ENCODE measurements at places on chromosomes 16 and 17.

GRCh38 chr16:4701791-4702465 is 8.6 kb downstream of the NUDT16L1 start:
- no peak for DNase-seq

DNA sequence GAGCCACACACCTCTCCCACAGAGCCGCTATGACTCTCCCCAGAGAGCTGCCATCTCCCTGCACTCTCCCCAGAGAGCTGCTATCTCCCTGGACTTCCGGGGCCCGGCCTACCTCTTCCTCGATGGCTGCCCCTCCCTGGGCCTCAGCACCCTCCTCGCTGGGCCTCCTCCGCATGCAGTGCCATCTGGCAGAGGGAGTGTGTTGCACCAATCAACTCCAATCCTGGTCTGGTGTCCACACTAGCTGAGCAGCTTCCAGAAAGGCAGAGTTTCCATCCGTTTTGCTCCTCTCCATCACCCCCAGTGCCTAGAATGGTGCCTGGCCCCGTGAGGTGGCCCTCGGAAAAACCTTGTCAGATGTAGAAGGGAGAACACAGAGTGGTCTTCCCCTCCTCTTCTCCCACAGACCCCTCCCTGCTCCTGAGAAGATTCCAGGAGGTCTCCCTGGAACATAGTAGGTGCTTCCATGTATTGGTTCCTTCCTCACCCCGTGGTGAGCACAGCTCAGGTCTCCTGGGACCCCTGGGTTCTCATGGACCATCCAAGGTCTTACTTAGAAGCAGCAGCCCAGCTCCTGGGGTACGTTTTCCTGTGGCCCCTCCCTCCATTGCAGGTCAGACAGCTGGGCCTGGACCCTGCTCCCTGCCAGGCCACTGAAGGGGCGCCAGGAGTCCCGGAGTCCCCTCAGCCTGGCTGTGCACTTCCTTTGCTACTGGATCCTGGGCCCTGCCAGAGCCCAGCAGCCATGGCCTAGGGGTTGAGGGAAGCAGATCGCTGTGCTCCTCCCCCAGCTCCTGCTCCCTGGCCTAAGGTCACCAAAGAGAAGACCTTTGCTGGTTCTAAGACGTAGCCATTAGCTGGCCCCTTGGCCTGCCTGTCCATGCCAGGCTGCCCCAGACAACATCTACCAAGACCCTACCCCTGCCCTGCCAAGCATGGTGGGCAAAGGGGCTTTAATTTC is 233.8 kb upstream of the GSE1 start:
- no peak for DNase-seq

- DNase-seq: no peak
Observed at GRCh38 chr16:69581297-69581696, 15.5 kb downstream of the NFAT5 start.

DNA sequence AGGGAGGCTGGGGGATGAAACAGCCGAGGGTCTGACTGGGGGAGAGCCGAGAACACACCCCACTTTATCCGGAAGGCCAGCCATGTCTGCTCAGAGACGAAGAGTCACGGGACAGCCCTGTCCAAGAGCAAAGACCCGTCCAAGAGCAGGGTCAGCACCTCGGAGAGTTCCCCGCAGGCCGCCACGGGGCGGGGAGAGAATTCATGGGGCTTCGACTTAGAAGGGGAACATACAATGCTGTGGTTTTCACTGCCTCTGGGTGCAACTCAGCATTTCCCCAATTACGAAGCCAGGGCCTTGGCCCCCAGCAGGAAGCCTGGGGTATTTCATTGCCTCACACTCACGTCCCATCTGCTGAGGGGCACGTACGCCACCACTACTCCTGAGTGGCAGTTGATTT is 59.3 kb downstream of the JPH3 start:
- DNase-seq: peak; percentile 2

DNA sequence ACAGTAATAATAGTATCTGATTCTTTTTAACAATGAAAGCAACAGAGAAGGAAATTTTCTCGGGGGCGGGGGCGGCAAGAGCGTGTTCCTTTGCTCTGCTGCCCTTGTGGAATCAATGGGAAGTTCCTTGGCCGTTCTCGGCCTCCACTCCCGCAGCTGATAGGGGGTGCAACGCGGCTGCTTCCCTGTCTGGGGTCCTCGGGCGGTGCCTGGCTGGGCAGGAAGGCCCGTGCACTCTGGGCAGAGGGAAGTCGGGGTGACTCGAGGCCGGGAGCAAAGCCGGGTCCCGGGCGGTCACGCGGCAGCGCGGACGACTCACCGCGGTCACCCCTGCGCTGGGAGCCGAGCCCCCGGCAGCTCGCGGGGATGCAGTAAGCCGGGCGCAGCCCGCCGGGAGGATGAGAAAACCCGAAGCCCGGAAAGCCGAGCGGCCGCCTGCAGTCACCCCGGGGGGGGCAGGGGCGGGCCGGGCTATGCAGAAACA is 2.5 kb downstream of the TUBB3 start:
- no peak for DNase-seq

- no peak for DNase-seq
Observed at GRCh38 chr17:82463925-82464566, 5.5 kb downstream of the NARF start.

GRCh38 chr17:28760601-28761562 is 17.1 kb downstream of the TRAF4 start:
- DNase-seq: no peak

- DNase-seq: no peak
Observed at GRCh38 chr17:21455761-21456160, 79.6 kb downstream of the KCNJ12 start.

DNA sequence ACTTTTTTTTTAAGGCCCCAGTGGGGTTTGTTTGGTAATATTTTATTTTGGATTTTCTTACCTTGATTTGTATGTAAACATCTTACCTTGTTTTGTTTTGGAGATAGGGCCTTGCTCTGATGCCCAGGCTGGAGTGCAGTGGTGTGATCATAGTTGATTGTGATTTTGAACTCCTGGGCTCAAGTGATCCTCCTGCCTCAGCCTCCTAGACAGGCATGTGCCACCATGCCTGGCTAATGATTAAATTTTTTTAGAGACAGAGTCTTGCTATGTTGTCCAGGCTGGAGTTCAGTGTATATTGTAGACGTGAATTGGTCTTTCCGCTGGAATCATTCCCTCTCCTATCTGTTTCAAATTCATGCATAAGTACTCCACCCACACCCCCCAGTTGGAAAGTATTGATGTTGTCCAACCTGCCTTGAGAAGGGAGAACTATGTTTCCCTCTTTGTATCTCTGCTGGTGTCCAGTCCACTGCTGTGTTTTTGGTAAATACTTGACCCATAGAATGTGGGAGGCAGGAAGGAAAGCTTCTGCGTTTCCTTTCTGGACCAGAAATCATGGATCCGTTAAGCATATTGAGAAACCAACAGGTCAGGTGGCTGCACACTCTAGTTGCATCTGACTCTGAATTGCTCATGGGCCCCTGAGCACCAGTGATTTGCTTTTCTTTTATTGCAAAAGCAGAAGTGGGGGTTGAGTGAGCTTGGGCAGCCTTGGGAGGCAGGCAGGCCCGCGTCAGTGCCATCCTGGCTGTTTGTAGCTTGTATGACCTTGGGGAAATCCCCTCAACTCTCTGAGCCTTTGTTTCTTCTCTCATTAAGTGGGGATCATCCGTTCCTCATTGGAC is 25.0 kb downstream of the RMI2 start:
- no peak for DNase-seq

DNA sequence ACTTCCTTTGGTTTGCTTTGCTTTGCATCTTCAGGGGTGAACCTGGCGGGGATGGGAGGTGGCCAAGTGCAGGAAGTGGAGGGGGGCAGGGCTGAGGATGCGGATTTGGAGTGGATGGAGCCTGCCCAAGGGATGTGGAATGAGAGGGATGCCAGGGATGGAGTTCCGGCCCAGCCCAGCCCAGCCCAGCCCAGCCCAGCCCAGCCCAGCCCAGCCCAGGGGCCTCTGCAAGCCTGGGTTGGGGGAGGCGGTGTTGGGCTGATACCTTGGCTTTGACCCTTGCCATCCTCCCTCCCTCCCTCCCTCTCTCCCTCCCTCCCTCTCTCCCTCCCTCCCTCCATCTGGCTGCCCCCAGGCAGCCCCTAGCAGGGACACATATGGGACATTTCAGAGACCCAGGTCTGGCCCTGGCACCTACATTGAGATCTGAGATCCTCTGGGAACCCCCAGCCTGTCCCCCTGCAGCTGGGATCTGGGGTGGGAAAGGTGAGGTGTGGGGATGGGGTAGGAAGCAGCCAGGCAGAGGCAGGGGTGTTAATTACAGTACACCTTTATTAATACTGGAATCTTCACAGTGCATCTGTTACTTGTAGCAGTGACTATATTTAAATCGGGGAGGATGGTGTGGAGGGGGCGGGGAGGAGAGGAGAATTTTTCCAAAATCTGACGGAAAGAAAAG is 14.5 kb downstream of the IL34 start:
- no peak for DNase-seq

- no peak for DNase-seq
Observed at GRCh38 chr17:8029121-8029520, 9.7 kb upstream of the ALOX15B start.

DNA sequence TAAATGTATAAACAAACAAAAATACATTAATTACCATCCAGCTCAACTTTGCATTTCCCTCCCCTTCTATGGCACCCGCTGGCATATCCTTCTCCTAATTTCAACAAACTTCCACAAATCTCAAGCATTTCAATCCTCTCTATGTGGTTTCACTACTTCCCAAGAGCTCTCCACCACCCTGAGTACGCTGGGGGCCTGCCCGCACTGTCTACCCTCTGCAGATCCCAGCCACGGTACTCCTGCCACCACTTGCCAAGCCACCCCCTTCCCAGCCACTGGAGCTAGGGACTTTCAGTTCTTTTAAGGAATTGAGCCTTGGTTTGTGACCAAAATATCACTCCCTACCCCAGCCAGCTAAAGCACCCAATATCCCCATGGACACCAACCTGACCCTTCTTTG is 1.9 kb downstream of the TK2 start:
- DNase-seq: no peak

- DNase-seq: no peak
Observed at GRCh38 chr17:81722184-81723120, 10.4 kb downstream of the SLC25A10 start.

DNA sequence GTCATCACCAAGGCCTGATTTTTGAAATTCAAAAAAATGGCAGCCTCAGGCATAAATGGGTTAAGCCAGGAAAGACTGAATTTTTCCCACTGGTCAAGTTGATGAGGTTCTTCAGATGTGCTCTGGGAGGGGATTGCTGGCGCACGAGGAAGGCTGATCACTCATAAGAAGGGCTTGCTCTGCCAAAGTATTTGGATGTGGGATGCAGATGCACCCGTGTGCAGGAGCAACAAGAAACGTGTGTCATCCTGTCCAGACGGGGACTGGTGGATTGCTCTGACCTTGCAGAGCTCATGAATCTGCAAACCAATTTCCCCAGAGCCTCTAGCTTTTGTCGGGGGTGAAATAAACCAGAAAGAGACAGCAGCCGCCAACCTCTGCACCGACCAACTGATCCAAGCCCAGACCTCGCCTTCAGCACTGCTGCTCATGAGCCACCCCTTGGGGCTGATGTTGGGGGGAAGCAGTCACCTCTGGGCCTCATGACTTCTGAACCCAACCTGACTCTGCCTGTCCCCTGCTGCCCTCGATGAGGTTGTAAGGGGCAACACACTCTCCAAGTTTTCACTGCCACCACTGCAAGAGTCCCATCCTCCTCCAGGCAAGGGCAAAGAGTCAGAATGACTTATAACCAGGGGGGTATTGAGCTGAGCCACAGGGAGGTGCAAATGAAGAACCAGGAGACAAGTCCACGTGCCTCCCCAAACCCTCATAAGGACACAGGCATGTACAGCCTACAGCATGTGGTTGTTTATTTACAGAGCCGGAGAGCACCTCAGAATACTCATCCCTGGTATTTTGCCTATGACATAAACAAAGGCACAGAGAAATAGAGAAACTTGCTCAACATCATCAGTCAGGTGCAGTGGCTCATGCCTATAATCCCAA is 452.0 kb downstream of the SOX9 start:
- no peak for DNase-seq

DNA sequence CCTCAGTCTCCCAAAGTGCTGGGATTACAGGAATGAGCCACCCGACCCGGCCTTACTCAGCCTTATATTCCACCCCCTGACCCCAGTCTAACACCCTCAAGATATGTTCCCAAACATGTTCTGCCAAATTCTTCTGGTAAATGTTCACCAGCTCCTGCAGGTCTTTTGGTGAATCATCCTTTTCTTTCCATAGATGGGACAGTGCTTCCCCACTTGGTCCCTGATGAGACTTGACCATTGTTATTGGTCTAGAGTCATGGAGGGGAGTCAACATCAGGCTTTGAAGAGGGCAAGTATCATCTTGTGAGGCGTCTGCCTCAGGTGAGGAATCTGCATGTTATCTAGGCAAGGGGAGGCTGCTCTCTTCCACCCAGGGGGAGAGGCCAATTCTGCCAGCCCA is 10.4 kb upstream of the RUNDC3A start:
- DNase-seq: no peak

- no peak for DNase-seq
Observed at GRCh38 chr17:39598630-39599003, 9.1 kb downstream of the NEUROD2 start.

DNA sequence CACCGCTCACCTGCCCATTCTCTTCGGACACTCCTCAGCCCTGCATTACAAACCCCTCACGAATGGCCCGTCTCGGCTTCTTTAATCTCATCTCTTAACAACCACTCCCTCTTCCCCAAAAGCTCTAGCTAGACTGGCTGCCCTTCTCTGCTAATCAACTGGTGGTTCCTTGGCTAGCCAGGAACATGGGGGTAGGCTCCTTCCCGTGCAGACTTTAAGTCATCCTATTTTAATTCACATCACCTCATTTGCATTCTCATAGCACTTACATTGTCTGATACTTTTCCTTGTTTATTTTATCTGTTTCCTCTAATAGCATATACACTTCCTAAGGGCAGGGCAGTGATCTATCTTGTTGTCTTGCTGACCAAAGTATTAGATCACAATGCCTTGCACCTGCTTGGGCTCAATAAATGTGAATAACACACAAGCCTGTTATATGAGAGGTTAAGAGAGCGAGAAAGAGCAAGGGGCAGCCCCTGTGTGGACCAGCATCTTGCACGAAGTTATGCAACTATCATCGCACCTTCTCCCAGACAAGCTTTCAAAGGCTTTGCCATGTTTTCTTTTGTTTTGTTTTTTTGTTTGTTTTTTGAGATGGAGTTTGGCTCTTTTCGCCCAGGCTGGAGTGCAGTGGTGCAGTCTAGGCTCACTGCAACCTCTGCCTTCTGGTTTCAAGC is 9.8 kb downstream of the TP53 start:
- no peak for DNase-seq

DNA sequence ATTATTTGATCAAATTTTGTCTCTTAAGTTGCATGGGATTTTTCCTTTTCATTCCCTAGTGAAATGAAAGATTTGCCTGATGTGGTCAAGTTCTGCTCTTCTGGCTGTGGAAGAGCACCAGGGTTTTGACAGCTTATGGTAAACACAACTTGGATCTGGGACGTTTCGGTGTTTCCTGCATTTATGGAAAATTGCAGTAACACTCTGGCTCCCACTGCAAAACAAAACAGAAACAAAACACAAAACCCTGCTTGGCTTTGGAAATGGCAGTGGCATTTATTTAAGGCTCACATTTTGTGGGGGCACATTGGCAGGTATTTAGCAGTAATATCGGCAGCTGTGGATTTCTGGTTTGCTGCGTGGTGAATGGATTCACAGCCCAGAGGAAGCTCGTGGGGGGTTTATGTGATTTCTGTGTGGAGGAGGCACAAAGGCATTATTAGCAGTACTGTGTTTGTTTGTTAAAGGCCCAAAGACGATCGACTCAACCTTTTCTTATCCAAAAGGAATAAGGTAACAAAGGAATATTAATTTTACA is 377.8 kb downstream of the SNX29 start:
- DNase-seq: no peak

- no peak for DNase-seq
Observed at GRCh38 chr16:23578101-23578830, 17.9 kb downstream of the NDUFAB1 start.

GRCh38 chr17:39603304-39604016 is 4.3 kb downstream of the NEUROD2 start:
- DNase-seq: no peak
